ENCODE measurements at places on chromosomes 3 and 15. TPM values are rescaled to one million over a fixed set of nuclear protein-coding genes. Genes with fewer than 3 reads are reported as not detected.

SATB1 gene
- 13.1 TPM for total RNA-seq

NOX5 gene
- total RNA-seq = 0.12 TPM

COMMD4 gene
- 26.2 TPM for total RNA-seq

TM6SF1 gene
- total RNA-seq = 3.3 TPM

TFG gene
- 69.8 TPM for total RNA-seq

RBP2 gene
- total RNA-seq = not detected

EPHA6 gene
- not detected for total RNA-seq

GOLGA8K gene
- total RNA-seq = 0.23 TPM

IL5RA gene
- not detected for total RNA-seq

DOCK3 gene
- total RNA-seq = 0.12 TPM

BFSP2 gene
- total RNA-seq = not detected

ARRDC4 gene
- 6.7 TPM for total RNA-seq

GRAMD1C gene
- total RNA-seq = 13.1 TPM

MYEF2 gene
- total RNA-seq = 0.94 TPM

CMTM8 gene
- total RNA-seq = 0.30 TPM

POLR2H gene
- total RNA-seq = 75.2 TPM

ROPN1 gene
- total RNA-seq = not detected

TMEM115 gene
- 28.9 TPM for total RNA-seq

ALCAM gene
- total RNA-seq = 29.7 TPM

CD200 gene
- total RNA-seq = 24.0 TPM

LRRC2 gene
- 2.0 TPM for total RNA-seq

CAMKV gene
- not detected for total RNA-seq

PTX3 gene
- 809 TPM for total RNA-seq
